ENCODE measurements at places on chromosomes 7 and 10.

DNA sequence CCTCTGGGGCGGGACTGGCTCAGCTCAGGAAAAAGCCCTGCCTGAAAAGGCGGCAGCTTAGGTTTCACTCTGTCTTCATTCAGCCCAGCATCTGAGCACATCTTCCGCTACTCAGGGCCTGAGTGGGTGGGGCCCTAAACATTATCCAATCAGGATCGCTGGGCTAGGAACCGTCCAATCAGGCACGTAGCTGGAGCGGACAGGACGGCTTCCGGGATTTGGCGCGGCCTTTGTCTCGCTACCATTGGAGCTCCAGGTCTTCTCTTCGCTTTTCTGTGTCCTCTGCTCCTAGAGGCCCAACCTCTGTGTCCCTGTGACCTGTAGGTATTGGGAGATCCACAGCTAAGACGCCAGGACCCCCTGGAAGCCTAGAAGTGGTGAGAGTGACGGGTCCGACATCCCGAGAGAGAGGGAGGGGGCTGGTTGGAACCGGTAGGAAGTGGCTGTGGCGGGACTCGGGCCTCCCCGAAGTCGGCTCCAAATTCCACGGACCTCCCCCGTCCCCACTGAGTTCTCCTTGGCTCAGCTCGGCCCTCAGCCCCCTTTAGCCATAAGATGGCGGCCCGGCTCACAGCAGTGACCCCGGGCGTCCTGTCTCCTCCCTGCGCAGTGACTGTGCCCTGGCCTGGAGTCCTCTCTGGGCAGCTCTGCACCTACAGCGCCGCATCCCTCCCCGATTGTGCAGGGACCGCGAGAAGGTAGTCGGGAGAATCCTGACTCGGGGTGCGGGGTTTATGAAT is 99.1 kb downstream of the ZNF680 start:
- DNase-seq: no peak

GRCh38 chr7:151673216-151673615 is 153.5 kb upstream of the RHEB start:
- no peak for DNase-seq

- no peak for DNase-seq
Measured at GRCh38 chr7:159033473-159033825, 111.2 kb downstream of the VIPR2 start.

GRCh38 chr7:20033621-20034400 is 183.4 kb downstream of the MACC1 start:
- no peak for DNase-seq

- no peak for DNase-seq
Measured at GRCh38 chr7:116229366-116229765, 19.0 kb downstream of the TES start.

- DNase-seq: no peak
Measured at GRCh38 chr10:89303161-89303560, 1.3 kb downstream of the IFIT2 start.

DNA sequence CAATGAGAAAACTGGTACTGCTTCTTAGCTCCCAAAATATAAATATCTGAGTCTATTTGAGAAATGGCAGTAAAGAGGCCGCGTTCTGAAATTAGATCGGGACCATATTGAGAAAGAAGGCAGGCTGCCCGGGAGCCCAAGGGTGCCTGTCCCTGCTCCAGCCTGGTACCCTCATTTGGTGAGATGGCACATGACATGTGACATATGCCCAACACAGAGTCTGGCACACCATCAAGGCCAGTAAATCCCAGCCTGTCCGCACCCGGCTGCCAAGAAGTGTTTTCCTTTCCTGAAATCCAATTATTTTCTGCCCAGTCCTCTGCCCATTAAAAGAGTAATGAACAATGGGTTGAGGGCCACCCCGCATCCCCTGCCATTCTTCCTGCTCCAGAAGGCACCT is 66.4 kb downstream of the CDH23 start:
- DNase-seq: no peak

- no peak for DNase-seq
Measured at GRCh38 chr10:13792006-13792405, 205.2 kb downstream of the PRPF18 start.

- no peak for DNase-seq
Measured at GRCh38 chr10:43395571-43396060, 13.4 kb downstream of the HNRNPF start.

- DNase-seq: no peak
Measured at GRCh38 chr7:116626886-116627285, 45.1 kb upstream of the MET start.

GRCh38 chr10:102661658-102662028 is 17.4 kb downstream of the TRIM8 start:
- no peak for DNase-seq

GRCh38 chr10:14456218-14456869 is 125.6 kb upstream of the FRMD4A start:
- DNase-seq: no peak

- no peak for DNase-seq
Measured at GRCh38 chr10:69358148-69358795, 58.4 kb downstream of the TACR2 start.

DNA sequence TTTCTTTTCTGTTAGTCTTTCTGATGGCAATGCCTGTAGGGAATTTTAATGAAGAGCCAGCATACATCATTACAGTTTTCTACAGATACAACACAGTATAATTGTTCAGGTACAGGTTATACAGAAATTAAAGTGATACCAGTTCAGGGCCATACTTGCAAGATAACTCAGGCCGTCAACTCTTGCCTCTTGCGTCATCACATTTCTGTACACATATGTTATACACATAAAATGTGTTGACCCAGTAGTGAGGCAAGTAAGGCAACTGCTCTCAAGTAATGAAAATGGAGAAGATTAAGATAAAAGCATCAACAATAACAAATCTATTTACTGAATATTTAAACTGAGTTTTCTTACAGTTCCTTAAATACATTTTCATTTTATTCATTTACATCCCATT is 317.8 kb downstream of the HPSE2 start:
- no peak for DNase-seq

GRCh38 chr7:15280078-15280733 is 281.6 kb downstream of the AGMO start:
- DNase-seq: no peak

DNA sequence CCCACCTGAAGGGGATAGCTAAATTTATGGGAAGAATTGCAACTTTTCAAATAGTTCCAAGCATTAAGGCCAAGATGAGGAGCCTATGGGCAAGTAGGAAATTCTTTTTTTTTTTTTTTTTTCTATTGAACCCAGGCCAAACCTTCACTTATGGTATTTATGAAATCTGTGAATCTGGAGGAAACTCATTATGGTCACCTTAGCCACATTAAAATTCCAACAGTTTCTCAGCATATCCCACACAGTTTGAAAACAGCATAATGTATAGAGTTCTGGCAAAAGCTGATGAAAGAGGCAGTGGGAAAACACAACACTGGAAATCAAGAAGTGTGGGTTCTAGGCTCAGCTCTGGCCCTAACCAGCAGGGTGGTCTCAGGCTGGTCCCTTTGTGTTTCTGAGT is 236.9 kb downstream of the PTEN start:
- DNase-seq: no peak

- no peak for DNase-seq
Measured at GRCh38 chr7:24340727-24341126, 56.7 kb downstream of the NPY start.

DNA sequence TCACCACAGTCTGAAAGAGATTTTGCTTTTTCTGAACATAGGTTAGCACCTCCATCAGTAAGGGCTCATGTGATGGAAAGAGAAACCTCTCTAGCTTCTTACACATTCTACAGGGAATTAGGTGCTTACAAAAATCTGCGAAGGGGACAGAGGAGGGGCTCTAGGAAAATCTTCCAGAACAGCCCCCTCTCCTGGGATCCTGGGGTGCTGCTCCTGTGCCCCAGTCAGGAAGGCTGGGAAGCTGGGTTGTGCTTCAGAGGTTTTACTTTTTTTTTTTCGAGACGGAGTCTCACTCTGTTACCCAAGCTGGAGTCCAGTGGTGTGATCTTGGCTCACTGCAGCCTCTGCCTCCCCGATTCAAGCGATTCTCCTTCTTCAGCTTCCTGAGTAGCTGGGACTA is 7.5 kb upstream of the FAM171A1 start:
- no peak for DNase-seq

GRCh38 chr10:93598157-93598556 is 2.9 kb downstream of the RBP4 start:
- DNase-seq: no peak

GRCh38 chr10:27713941-27714340 is 31.7 kb downstream of the MKX start:
- DNase-seq: no peak
